Stimulated activated CD8-positive, alpha-beta memory T cell treated with anti-CD3 and anti-CD28 coated beads, Interleukin-2, amount 100 ng/mL, for 48 hours (primary cell): ENCODE measurements at places on chromosomes 6 and 20.

DNA sequence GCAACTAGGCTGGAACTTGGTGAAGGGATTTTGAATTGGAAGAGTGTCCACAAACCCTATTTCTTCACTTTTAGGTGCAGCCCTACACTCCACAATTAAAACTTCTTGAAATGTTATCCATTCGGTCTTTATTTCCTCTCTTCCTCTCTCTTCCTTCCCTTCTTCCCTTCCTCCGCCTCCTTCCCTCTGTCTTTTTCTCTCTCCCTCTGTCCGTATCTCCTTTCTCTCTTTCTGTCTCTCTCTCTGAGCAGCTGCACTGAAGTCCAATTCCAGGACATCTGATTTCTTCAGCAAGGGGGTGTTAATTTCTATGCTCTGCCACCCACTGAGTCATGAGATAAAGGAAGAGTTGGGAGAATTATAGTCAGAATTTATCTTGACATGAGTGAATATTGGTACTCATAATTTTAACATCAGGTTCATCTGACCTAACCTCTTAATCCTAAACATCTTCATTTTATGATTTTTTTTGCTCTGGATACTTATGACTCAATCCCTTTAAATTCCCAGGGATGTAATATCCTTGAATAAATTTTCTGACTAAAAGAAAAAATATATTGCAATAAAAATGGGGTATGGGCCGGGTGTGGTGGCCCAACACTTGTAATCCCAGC, 84.2 kb downstream of the BCAS1 start:
- no peak for DNase-seq

DNA sequence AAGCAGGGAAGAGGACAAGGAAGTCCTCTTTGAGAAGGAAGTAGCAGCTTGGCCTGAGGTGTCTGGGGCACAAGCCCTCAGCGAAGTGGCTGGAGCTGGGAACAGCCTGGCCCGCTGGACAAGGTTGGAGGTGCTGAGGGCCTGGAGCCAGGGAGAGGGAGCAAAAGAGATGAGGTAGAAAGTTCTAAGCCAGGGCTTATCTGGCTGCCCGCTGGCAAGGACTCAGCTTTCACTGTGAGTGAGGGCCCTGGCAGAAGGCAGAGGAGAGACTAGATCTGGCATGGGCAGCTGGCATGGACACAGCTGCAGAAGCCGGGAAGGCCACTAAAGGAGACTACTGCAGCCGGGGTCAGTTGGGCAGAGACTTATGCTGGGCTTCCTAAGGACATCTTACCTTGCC, 21.8 kb upstream of the PCMTD2 start:
- DNase-seq, result no peak

DNA sequence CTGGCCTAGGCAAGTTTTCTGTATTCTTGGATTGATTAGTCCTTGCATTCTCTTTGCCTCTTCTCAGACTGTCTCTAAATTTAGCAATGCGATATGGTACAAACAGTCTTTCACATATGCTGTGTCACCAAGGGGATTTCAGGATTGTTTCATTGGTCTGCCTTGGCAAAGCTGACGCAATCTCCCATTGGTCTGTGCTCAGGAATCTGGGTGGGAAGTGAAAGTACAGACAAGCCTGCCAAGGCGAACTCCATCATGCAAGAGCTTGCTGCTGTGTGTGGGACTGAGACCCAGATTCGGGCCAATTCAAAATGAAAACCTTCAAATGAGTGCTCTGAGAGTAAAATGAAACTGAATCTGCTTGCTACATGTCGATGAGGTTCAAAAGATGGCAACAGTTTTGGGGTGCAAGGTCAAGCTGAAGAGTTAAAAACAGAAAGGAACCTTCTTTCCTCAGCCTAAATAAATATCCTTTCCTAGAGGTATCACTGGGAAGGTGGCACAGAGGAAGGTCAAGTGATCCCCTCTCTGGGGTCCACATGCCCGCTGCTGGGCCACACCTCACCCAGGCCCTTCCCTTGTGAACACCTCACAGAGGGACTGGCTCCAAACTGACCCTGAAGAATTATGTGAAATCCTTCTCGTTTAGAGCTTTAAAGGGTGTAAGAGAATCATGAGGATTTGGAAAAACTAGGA, 198.8 kb upstream of the PREP start:
- DNase-seq, result no peak

DNA sequence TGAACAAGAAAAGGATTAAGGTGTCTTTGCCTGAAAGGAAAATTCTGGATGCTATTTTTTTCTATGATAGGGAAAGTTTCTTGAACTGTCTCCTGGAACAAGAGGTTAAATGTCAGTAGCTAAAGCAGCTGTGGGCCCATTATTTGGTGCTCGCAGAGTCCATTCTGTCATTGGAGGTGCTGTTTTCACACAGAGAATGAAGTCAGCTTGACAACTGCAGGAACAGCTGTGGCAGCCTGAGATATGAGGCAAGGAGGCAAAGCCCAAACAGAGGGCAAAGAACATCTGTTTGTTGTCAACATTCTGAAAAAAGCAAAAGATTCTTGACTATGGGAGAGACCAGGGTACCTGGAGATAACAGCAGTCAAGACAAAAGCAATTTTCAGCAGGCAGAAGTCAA, 548.2 kb downstream of the KIF16B start:
- DNase-seq, result no peak

DNA sequence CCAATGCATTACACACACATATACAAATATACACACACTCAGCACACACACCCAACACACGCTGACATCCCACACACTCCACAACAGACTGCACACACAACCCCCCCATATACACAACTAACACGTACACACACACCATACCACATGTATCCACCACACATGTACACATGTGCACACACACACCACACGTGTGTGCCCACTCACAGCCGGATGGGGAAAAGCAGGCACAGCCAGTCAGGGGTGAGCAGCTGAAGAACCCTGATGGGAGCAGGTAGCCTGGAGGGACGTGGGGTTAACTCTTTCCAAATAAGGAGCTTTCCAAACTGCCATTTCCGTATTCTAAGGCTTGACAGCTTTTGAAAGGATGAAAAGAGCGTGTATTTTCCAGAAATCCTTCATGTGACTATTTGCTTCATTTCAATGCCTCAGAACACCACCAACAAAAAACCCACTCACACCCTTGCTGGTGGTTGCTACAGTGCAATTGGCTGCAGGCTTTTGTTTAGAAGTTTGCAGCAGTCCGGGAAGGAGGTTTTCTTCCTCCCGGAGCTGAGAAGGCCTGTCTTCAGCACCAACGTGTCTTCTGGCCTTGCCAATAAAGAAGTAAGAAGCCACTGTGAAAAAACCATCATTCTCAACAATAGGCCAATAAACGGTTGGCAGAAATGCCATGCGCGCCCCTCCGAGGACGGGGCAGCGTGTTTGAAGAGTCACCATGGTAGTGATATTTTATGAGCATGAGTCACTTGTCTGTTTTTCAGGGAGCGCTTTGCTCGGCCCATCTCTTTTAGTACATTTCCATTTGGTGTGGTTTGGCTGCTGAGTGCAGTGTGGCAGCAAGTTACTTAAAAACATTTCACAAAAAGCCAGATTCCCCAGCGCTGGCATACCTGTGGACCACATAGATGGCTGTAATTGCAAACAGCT, 131.3 kb upstream of the GMDS start:
- no peak for DNase-seq

- peak; percentile 89 for DNase-seq
These were observed at the start of gene RPS21 for GRCh38 chr20:62386383-62387218. RPS21 (plus strand) TSS chr20:62387103; CDS start chr20:62387339, 236 bp downstream.

DNA sequence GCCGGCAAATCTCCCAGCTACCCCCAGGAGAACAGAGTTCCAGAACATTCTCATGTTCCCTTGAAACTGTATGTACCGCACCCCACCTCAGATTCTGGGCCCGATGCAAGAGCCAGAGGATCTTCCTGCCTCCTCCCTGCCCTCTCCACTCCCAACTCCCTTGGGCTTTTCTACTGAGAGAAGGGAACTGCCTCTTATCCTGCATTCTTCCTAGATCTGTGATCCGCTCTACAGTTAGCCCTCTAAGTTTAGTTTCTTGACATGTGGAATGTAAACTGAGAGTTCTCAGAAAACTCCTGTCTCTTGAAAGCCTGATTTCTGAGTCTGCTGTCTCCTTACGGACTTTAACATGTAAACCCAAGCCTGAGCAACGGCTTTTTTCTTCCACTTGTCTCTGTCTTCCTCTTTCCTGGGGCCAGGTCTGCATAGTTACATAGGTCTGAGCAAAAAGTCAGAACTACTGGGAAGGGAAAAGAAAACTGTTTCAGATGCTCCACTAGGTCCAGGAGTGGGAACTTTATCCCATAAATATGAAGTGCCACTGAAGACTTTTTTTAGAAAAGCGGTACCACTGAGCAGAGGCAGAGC, 86.5 kb upstream of the TNFAIP3 start:
- DNase-seq, result no peak

DNA sequence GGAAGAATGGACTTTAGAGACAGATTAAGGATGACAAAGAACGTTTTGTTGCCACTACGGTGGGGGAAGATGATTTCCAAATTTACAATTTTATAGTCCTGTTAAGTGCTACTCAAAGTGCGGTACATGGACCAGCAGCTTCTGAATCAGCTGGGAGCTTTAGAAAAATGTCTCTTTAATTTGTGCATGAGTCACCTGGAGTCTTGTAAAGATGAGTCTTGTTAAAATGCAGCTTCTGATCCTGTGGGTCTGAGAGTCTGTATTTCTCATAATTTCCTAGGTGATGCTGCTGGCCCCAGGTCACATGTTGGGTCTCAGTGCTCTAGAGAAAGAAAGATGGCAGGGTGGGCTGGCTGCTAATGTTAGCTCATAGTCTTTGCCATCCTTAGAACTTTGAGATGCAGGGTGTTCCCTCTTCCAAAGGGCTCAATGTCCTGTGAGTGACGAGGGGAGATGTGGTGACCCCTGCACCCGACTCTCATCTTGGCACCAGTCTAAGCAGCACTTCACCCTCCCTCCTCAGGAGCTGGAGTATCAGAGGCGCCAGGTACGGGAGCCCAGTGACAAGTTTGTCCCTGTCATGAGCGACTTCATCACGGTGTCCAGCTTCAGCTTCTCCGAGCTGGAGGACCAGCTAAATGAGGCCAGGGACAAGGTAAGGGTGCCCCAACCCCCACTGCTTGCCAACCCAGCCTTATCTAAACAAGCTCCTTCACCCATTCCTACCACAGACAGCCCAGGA, 34.5 kb downstream of the MOCS1 start:
- no peak for DNase-seq

GRCh38 chr6:71608646-71609045, 277.7 kb upstream of the RIMS1 start:
- DNase-seq, result no peak

GRCh38 chr6:1129131-1129530, 182.8 kb upstream of the FOXQ1 start:
- DNase-seq, result no peak

DNA sequence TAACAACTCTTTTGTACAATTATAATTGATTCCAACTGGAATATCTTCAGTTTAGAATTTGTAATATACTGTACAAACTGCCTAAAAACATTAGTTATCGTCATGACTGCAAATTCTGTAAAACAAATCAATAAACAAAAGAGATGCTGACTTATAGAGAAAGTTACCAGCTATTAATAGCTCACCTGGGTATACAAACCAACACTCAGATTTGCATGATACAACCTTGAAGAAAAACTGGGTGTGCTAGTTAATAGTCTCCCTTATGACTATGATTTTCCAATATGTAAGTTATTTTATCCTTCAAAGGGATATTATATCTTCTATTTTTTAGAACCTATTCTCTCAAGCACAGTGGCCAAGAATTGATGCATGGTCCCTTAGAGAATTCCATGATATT, 698.5 kb downstream of the FRK start:
- no peak for DNase-seq

GRCh38 chr20:50296450-50297375, 106.1 kb downstream of the CEBPB start:
- no peak for DNase-seq

GRCh38 chr6:133092771-133093170, 148.4 kb upstream of the EYA4 start:
- no peak for DNase-seq

DNA sequence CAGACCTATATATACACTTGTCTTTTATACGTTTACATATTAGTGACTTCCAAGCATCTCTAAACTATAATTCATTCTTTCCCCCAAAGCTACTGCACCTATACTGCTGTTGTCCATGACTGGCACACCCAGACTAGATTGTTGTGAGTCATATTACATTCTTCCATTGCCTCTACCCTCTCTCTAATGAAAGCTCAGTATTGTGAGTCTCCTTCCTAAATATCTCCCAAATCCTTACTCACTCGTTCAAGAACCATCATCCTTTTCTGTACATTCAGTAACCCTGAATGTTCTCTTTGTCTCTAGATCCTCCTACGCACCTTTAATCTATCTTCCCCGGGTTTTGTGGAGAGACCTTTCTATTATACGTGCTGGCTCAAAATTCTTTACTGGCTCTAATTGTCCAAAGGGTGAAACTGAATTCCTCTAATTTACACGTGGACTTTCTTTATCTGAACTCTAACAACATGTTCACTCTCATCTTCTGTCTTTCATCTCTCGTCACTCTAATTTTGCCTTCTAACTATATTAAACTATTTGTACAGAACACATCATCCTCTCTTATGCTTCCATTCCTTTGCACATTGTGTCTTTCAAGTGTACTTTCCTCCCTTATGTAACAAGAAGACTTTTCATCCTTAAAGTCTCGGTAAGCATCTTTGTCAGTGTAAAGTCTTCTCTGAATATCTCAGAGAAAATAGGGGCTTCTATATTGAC, 109.3 kb downstream of the IBTK start:
- DNase-seq, result no peak

DNA sequence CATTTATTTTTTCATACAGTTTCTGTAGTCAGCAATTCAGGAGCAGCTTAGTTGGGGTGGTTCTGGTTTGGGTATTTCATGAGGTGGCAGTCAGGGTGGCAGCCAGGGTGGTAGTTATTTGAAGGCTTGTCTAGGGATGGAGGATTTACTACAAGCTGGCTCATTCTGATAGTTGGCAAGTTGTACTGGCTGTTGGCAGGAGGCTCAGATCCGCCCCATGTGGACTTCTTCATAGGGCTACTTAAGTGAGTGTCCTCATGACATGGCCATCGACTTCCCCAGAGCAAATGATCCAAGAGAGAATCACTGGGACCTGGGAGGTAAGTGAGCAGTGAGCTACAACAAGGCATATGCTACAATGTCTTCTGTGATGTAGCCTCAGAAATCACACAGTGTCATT, 22.4 kb upstream of the CDKAL1 start:
- no peak for DNase-seq

DNA sequence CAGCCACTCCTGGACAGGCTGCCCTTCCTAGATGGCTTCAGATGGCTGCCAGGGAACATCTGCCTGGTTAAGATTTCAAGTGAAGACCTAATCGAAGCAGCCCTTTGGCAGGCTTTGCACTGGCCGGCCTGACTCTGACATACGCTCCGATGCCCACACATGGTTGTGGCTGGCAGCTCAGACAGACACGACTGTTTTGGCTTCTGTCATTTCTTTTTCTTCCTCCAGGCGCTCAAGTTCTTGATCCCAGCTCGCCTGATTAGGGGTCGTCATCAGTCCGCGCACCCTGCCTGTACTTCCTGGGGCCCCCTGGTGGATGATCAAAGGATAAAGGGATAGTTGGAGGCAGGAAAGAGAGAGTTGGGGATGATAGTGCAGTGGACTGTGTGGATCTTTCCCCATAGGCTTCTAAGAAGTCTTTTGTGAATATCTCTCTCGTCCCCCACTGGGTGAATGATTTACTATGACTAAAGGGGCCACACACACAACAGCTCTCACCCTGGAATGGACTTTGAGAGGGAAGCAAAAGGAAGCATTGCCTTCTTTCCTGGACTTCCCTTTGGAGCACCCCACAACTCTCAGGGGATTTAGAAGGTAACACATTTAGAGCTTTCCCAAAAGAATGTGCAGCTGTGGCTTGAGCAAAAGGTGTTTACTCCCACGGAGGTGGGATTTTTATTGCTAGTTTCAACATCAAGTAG, 21.4 kb upstream of the TRAM2 start:
- no peak for DNase-seq
